ENCODE measurements at places on chromosomes 1 and 21.

- no peak for DNase-seq
Observed at GRCh38 chr21:38948377-38949069, 142.8 kb downstream of the ETS2 start.

DNA sequence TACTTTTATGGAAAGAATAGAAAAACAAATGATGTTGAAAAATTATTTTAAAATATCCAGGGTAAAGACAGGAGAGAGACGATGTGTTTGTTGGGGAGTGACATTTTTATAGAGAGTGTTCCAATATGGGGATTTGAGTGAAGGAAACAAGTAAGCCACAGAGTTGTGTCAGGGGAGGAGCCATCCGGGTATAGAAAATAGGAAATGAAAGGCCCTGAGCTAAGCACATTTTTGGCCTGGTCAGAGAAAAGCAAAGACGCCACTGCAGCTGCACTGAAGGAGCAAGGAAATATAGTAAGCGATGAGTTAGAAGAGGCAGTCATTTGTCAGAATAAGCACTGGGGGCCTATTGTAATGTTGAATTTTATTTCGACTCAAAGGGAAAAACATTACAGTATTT, 107.3 kb upstream of the ADGRL4 start:
- DNase-seq = no peak

DNA sequence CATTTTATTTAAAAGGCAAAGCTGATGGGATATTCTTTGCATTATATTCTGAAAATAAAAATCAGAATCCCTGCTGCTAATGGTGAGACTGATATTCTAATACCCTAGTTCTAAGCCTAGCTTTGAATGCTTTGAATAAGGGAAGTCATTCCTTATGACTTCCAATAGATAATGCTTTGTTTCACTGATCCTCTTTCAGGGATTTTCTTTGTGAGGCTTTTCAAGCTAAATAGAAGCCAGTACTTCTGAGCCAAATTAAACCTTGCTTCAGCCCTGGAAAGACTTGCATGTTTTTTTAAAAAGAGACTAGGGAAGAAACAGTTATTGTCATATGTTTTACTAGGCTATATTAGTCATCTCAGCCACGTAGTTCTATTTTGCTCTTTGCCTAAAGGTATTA, 68.5 kb upstream of the CACYBP start:
- no peak for DNase-seq

- no peak for DNase-seq
Observed at GRCh38 chr1:225950905-225951497, 10.0 kb upstream of the LEFTY2 start.

DNA sequence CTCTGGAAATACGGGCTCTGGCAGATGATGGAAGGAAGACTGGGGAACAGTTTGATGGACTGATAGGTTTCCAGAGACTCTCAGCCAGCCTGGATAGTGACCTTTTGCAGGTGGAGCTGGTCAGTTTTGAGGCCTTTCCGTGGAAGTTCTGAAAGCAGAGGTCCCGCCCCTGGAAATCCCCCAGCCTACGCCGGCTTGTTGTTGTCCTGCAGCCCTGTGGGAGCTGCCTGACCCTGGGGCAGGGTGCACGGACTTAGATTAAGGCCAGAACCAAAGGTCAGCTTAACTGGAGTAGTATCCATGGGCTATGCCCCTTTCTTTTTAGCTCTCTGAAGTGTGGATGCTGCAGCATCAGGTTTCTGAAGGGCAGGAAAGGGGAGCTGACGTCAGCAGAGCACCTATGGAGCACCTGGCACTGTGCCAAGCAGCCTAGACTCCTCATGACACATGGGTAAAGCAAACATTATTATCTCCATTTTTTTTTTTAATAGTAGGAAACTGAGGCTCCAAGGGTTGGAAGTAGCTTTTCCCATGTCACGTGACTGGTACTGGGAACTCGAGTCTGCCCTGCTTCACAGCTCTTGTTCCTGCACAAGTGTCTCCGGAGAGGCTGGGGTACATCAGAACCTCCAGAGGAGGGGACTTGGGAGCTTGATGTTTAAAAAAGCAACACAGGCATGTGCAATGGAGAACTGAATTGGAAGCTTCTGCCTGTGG, 38.5 kb downstream of the IER5 start:
- no peak for DNase-seq

DNA sequence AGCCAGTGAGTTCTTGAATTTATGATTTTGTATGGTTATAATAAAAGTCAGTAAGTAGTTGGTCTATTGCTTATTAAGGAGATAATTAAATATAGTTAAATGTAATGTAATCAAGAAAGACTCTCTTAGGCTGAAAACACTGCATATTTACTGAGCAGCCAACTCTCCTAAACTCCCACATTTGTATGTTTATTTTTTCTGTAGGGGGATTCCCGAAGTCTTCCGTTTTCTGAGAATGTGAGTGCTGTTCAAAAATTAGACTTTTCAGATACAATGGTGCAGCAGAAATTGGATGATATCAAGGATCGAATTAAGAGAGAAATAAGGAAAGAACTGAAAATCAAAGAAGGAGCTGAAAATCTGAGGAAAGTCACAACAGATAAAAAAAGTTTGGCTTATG, 56.7 kb downstream of the PKN2 start:
- no peak for DNase-seq

- no peak for DNase-seq
Observed at GRCh38 chr1:77168358-77168757, 50.9 kb downstream of the PIGK start.

DNA sequence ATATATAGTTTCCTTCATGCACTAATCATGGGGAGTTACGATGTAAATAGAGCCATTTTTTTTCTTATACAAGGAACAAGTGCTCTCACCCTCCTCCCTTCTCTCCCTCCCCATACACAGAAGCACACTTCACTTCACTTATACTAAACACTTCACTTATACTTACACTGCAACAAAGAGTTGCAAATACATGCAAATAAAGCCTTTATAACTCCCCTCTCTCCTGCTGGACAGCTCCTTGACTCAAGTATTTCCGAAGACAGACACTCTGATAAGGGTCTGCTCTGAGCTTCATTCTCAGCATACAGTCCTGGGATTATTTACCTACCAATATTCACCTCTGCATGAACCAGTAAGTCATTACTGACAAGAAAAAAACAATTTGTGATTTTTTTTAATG, 35.6 kb upstream of the ERG start:
- no peak for DNase-seq

DNA sequence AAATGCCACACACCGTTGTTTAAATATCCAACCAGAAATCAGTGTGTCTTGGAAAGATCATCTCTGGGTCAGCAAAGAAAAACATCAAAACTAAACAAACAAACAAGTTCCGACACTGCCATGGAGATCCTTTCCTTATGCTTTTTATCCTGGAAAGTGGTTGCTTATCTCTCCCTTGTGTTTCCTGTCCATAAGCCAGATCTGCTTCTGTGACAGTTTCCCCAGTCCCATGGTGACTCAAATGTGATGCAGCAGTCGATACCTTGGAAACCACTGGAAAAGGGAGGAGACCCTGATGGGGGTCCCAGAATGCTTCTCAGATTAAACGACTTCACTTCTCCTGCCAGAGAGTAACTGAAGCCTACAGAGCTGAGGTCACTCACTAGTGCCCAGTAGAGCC, 94.7 kb downstream of the DMRTA2 start:
- DNase-seq = no peak

GRCh38 chr1:112956544-112957132, 642 bp upstream of the SLC16A1 start:
- DNase-seq = peak; percentile 47

- DNase-seq = no peak
Observed at GRCh38 chr1:209219791-209220524, 363.6 kb upstream of the CAMK1G start.

GRCh38 chr1:219710529-219711194, 97.8 kb upstream of the ZC3H11B start:
- no peak for DNase-seq

- no peak for DNase-seq
Observed at GRCh38 chr1:77047978-77048614, 171.1 kb downstream of the PIGK start.

DNA sequence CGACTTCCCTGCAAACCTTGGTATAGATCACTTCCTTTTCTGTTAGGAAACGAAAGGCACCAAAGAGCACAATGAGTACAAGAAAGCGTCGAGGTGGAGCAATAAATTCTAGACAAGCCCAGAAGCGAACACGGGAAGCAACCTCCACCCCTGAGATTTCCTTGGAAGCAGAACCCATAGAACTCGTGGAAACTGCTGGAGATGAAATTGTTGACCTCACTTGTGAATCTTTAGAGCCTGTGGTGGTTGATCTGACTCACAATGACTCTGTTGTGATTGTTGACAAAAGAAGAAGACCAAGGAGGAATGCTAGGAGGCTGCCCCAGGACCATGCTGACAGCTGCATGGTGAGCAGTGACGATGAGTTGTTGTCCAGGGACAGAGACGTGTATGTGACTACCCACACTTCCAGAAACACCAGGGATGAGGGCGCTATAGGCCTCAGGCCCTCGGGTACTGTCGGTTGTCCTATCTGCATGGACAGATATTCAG, 18.5 kb downstream of the FAM89A start:
- no peak for DNase-seq

DNA sequence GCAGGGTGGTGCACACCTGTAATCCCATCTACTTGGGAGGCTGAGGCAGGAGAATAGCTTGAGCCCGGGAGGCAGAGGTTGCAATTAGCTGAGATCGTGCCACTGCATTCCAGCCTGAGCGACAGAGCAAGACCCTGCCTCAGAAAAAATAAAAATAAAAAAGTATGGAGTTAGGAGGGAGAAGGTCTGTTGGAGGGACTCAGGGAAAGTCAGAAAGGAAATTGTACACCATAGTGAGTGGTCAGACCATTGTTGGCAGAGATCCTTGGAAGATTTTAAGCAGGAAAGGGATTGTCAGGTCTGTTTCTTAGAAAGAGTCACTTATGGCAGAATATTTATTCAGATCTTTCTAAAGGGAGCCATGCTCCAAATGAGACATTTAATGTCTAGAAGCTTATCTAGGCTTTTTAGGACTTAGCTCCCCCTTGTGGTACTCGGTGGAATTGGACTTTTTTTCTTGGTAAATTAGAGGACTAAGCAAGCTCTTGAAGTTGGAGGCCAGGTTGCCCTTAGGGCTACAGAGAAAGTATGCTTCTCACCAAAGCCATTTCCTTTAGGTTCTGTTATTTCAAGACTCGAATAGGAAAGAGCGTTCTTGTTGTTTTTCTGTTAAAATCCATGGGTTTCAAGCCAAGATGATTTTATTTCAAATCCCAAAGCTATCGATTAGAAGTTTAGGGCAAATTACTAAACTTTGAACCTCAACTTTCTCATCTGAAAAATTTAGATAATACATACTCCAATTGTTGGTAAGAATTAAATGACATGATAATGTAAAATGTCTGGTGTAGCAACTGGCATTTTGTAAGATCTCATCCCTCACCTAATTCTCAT, 16.5 kb downstream of the MIA3 start:
- peak; percentile 78 for DNase-seq

GRCh38 chr1:79151006-79151796, 144.7 kb upstream of the ADGRL4 start:
- no peak for DNase-seq

DNA sequence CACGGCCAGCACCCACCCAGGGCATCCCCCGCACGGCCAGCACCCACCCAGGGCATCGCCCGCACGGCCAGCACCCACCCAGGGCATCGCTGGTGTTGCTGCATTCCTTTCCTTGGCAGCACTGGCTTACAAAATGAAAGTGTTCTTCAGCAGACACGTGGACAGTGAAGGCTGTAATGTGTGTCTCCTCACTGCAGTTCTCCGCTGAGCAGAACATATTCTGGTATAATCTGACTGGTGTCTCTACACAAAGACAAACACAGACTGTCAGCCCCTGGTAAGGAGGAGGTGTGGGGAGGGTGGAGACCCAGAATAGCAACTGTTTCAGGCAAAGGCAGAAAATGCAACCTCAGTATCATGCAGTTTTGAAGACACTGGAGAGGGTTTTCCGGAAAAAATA, 7.3 kb downstream of the LYPD8 start:
- DNase-seq = no peak

- no peak for DNase-seq
Observed at GRCh38 chr21:26148071-26148839, 22.3 kb downstream of the APP start.

- DNase-seq = no peak
Observed at GRCh38 chr1:7002728-7003127, 217.5 kb downstream of the CAMTA1 start.

DNA sequence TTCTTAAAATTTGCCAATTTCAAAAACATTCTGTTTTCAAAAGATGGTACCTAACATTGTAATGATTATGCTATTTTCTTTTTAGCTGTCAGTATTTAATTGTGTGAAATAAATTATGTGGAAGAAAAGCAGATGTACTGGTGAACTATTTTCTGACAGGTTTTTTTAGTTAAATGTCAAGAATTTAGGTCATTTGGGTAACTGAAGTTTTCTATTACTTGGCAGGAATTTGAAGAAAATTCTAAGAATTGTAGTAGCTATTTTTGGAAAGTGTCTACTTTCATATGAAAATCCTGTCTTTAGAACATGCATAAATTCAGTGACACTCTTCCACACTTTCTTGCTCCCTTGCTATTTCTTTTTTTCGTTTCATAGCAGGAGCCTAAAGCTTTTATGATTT, 28.5 kb upstream of the PTPRC start:
- DNase-seq = no peak

- DNase-seq = no peak
Observed at GRCh38 chr1:26855636-26856035, 7.3 kb upstream of the SFN start.

GRCh38 chr1:204611036-204611435, 74.5 kb downstream of the LRRN2 start:
- DNase-seq = no peak

DNA sequence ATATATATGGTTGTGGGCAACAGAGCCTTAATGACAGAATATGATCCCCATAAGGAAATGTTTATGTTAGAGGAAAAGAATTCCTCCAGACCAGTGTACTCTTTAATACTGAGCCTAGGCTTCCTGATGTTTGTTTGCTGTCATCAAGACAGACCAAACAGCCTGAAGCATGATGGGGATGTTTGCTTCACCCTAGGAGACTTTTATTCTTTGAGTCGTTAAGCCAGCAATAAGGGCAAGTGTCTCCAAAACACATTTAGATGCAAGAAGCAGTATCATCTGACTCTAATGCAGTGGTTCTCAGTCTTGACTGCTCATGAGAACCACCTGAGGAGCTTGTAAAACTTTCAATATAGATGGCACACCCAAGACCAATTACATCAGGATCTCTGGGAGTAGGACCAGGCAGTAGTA, 33.1 kb downstream of the UBE2U start:
- no peak for DNase-seq
